ENCODE measurements at places on chromosomes 6 and 20.

GRCh38 chr20:17589161-17589834 lies 19.4 kb downstream of the DSTN start:
- peak; percentile 61 for DNase-seq

GRCh38 chr6:69866770-69867638 lies 648 bp downstream of the COL19A1 start:
- DNase-seq: peak; percentile 66

- no peak for DNase-seq
Observed at GRCh38 chr6:24031496-24031895, 94.5 kb upstream of the NRSN1 start.

DNA sequence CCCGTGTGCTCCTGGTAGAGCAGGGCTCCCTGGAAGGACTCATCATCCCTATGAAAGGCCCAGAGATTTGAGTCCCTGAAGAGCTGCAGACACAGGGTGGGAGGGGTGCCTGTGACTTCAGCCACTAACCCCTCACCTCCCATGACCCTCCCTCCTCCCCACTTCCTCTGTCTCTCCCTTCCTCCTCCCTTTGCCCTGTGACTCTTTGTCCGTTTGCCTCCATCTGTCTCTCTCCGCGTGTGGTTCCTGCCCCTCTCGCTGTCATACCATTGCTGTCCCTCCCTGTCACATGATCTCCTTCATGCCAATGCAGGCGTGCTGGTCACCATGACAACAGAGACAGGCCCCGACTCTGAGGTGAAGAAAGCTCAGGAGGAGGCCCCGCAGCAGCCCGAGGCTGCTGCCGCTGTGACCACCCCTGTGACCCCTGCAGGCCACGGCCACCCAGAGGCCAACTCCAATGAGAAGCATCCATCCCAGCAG lies 19.0 kb downstream of the EPB41L1 start:
- peak; percentile 49 for DNase-seq

- no peak for DNase-seq
Observed at GRCh38 chr20:58025233-58025632, 203.2 kb downstream of the ANKRD60 start.

DNA sequence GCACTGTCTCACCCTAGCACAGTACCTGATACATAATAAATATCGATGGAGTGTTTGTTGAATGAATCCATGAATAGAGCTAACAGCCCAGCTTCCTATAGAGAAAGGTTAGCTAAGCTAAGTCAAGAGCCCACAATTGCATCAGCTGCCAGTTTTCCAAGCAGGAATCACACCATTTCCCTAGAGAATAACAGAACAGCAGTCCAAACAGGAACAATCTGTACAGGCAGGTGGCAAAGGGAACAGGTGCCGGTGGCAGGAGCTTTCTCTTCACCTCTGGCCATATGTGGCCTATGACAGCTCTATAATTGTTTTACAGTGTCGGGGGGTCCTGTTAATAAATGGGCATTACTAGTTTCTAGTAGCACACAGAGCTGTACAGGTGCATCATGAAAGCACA lies 38.8 kb downstream of the ISM1 start:
- no peak for DNase-seq

DNA sequence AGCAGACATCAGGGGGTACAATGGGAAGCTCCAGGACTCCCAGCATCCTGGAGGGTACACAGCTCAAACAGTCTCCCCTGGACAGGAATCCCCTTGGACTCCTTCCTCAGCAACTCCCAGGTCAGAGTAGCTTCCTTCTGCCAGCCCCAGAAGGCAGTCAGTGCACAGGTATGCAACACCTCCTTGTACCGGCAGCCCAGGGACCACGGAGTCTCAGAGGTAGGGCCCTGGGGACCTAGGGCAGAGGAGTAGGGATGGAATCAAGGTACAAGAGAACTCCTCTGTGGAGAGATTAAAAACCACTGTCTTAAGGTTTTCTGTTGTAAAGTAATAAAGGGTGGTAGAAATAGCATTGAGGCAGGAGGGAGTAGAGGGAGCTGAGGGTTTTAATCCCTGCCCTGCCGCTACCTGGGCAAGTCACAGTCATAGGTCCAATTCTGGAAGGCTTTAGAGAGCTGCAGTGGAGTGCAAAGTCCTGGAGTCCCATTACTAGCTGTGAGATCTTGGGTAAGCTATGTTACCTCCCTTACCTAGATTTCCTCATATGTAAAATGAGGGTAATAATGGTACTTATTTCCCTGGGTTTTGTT lies 7.5 kb downstream of the TP53TG5 start:
- no peak for DNase-seq

DNA sequence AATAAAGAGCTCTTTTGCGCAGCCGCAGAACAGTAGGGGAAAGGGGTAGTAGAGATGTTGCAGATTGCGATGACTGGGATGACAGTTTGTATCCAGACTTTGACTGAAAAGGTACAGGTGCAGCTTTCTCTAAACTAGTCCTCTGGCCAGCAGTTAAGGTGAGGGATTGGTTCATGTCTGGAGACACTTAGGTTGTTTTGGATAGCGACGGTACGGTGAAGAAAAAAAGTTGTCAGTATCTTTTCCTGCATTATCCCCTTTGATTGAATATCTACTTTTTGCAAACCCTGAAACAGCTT lies 537 bp downstream of the PRR3 start:
- no peak for DNase-seq

Measured in thyroid gland (tissue), 4 donors.